ENCODE measurements at places on chromosomes 2 and 18. TPM values are rescaled to one million over a fixed set of nuclear protein-coding genes. Genes with fewer than 3 reads are reported as not detected.

GRCh38 chr2:20106746-20107145 is 55.3 kb upstream of the LAPTM4A start:
- DNase-seq: peak; percentile 63

DNA sequence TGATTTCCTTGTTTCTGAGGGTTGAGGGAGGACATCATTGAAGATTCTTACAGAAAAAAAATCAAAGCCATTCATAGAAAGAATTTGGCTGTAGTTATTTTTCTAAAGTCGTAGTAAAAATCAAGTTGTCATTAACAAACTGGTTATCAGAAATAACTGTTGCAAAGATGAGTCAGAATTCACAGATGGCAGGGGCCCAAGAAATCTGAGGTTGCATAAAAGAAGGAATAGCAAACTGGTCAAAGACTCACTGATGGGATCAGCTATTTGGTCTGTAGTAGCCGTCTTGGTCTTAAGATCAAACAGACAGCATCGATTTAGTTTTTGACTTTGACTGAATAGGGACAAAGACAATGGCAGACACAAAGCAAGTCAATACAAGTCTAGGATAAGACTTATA is 334.3 kb downstream of the FIGN start:
- DNase-seq: peak; percentile 28

DNA sequence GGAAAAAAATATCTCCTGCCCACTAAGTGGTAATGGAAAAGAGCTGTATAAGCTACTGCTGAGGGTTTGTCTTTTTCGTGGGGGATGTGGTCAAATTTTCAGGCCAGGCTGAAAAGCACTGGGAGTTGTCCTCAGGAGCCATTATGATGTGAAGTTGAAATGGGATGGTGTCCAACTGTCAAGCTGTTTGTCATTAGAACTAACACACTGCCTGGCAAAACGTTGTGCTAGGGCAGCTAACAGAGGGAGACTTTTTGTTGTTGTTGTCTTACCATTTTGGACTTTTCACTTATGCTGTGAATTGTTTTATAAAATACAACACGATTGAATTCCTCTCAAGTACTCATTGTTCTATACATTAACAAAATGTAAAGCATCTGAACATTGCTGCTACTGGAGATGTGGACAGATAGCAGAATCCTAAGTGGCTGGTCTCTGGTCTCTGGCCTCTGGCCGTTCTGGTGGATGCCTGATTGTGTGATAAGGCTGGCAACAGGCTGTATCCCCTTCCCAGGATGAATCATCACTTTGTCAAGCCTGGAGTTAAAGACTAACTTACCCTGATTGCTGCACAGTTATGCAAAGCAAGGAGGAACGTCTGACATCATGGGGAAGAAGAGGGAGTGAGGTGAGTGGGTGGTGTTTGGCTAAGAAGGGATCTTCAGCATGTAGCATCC is 2.3 kb downstream of the MYO1B start:
- peak; percentile 97 for DNase-seq

DNA sequence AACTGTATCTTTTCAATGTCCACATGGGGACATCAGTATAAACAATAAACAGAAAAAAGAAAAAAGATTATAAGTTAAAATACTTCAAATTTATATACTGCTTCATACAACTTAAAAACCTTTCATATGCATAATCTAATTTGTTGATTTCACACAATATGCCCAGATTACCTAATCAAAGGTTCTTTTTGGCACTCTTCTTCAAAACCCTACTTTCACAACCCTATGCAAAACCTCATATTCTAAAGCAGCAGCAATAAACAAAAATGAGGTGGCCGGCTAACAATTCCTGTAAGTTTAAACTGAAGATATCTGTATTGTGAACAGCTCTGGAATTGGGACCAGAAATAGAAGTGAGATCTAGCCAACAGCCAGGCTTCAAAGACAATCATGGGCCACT is 28.6 kb downstream of the STK17B start:
- DNase-seq: no peak

DNA sequence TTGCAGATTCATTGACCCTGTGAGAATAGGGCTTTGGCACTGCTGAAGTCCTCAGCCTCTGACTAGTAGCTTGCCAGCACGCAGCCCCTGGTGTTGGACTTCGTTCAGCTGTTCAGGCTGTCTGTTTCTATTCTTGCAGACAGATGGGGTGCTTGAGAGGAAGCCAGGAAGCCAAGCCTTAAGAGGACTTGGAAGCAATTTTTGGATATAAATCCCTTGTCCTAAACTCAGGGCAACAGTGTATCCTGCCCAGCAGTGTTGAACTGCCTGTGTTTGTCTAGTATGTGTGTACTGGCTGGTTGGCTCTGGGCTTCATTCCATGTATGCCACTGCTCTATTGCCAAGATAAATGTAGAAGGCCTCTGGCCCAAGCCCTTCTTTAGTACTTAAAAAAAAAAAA is 108.6 kb downstream of the COMMD1 start:
- peak; percentile 33 for DNase-seq

- DNase-seq: no peak
Measured at GRCh38 chr2:86338778-86339295, 1.4 kb upstream of the REEP1 start.

Gene LOXHD1
- not detected for total RNA-seq

Gene SULT1C2
- total RNA-seq: not detected

Gene PLCL1
- not detected for total RNA-seq

Gene MC2R
- not detected for total RNA-seq
